ENCODE measurements at places on chromosomes 1 and 21.

DNA sequence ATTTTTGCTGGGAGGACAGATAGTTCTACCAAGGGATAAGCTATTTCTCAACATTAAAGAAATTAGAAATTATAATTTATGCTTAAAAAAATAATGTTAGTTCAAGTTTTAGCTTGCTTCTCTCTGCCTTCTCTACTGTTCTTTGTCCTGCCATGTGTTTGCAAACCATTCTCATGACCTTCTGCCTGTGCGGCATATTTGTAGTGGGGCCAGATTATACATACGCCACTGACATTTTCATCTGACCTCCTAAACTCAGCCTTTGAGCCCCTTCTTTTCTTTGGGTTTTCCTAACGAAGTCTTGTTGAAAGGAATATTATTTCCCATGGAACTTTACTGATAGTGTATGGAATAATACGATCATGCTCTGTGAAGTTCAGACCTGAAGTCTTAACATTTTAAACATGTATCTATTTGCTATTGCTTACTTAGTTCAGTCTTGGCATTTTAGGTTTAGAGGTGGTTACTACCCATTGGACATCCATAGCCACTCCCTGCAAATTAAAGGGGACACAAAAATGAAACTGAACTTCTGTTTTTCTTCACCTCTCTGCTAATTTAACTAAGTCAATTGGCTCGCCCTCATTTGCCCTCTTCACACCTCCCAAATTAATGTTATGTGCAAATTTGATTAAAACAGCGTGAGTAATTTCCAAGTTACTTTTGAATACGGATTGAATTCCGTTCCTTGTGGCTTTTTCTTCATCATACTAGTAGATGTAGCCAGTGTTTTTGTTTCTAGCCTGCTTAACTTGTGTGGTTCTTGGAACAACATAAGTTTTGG lies 15.6 kb downstream of the LRRC8D start:
- no peak for DNase-seq

DNA sequence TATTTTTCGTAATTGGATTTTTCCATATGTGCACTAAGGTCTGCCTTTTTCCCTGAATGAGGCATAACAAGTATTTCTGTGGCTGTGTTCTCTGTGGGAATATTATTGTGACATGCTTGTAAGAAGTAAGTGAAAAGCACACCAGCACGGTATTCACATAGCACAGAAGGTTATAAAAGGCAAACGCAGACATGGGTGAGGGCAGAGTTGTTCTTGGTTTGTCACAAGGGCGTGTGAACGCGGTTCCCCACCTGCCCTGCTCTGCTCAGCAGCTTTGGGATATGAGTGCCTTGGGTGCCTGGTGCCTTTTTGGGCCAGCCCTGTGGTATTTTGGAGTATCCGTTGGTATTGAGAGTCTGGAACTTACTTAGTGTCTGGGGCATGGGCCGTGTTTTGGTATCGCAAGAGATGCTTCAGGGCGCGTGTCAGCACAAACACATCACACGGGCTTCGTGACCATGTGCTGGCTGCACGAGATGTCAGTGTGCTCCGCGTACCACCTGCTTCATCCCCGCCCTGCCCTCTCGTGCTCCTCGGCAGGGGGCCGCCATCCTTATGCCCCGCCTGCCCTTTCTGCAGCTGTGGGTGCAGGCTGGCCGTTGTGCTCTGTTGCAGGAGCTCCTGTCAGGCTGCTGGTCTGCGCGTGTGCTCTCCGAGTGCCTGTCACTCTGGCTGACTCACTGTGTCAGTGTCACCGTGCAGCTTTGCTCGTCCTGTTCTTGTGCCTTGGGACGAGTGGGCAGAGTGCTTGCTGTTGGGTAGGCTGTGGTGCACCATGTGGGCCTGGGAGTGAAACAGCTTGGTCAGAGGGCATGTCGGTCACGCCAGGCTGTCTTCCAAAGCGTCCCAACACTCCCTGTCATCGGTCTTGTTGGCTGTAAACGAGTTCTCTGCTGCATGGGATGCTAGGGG lies 15.0 kb downstream of the SKI start:
- no peak for DNase-seq

GRCh38 chr21:44969066-44969670 lies 29.3 kb downstream of the SLX9 start:
- DNase-seq = no peak

- no peak for DNase-seq
Observed at GRCh38 chr1:171674431-171675405, 22.2 kb upstream of the MYOC start.

DNA sequence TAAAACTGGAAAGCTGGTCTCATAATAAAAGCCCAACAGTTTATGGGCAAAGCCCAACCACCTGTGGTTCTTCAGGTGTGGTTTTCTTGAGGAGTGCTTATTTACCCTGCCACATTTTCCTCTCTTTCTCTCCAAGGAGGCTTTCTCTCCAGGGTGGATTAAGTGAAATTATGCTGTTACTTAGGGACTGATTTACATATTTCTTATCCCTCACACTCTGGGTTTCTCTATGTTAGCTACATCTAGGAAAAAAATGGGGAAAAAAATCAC lies 4.8 kb downstream of the TBX19 start:
- no peak for DNase-seq

- no peak for DNase-seq
Observed at GRCh38 chr21:37828556-37828955, 87.7 kb downstream of the KCNJ6 start.

DNA sequence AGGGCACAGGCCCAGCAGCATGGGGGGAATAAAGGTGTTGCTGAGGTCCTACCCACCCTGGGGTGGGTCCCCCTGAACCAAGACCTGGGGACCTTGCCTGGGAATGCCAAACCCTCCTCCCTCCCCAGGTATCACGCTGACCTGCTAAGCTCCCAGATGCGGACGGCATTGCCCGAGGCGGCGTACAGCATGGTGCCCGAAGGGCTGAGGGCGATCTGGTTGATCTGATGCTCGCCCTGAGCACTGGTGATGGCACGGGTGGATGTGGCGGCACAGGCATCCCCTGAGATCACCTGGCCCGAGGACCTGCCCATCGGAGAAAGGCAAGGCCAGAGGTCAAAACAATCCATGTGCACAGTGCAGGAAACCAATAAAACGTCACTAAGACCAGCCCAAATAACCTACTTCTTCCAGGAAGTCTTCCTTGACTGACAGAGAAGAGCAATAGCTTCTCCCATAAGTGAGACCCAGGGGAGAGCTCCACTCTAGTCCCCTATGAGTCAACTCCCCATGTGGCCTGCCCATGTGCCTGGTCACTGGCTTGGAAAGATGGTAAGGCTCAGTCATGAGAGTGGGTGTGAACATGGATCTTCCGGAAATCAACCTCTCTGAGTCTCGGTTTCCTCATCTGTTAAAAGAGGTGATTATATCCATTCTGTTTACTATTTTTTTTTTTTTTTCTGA lies 46.3 kb downstream of the KIF21B start:
- no peak for DNase-seq

DNA sequence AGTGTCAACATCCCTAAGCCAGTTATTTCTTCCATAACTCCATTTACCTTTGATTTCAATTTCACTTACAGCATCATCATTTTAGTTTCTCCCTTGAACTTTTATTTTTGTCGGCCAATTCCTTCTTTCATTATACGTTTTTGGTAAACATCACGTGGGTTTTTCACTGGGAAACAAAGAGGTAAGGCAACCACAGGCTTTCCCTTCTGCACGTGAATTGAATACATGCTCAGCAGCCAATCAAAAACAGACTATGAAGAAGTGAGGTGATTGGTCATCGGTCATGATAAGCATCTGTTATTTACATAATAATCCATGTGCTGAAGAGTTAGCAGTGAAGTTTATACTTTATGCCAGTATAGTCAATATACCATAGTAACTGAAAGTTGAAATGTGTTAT lies 98.7 kb downstream of the NCAM2 start:
- DNase-seq = no peak
